ENCODE measurements at places on chromosomes 16 and 17.

DNA sequence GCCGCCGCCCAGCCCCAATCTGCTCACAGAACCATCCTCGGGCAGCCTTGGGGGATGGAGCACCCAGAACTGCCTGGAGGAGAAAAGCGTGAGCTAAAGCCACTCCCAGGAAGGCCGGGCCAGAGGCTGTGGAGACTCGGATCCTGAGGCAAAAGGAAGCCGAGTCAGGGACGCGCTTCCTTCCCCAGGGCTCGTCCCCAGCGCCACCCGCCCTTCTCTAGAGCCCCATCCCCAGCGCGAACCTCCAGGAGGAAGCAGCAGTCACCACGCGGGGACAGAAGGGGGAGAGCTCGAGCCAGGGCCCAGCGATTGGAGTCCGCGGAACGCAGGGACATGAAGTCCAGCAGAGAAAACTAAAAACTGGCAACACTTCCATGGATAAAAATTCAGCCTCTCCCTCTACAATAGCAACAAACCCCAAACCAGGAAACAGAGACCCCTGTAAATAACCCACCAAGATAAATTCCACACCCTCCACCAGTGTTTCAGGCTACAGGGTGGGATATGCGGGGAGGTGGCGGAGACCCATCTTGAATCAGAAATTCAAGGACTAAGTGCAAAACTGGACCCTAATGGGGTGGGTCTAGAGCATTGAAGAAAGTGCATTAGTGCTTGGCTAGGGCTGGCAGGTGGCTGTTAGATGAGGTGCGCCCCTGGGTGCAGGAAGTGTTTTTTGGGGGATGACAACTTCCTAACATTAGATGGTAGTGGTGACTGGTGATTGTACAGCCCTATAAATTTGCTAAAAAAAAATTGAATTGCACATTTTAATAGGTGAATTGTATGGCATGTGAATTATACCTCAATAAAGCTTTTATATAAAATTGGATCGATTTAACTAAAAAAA, 116.1 kb upstream of the METRNL start:
- DNase-seq, result peak; percentile 23

GRCh38 chr16:68238029-68238345, 2.1 kb upstream of the ESRP2 start:
- no peak for DNase-seq

DNA sequence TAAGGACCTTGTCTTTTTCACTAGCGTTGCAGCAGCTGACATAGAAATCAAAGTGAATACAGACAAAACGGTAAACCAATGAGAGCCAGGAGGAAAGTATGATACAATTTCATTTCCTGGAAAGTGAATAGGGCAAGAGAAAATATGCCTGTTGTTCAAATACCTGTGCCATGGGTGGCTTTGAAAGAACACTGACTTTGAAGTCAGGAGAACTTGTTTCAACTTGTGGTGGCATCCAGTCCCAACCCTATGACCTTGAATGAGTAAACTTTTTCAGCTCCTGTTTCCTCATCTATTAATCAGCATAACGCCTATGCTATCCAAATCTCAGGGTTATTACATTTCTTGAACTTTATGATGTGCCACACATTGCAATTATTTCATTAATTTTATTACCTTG, 173.7 kb upstream of the HS3ST3A1 start:
- no peak for DNase-seq

DNA sequence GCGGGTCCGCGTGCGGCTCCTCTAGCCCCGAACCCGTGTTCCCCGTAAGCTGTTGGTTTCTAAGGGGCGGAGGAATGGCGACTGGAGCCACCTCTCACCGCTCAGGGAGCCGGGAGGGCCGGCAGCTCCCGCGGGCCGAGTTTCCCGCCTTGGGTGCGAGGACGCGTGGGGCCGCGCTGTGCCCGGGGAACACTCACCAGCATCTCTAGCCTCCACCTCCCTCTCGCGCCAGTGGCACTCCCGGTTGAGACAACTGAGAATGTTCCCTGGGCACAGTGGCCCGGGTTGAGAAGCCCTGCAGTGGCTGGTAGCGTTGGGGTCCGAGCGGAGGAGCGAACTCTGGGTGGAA, 560 bp downstream of the TELO2 start:
- no peak for DNase-seq

DNA sequence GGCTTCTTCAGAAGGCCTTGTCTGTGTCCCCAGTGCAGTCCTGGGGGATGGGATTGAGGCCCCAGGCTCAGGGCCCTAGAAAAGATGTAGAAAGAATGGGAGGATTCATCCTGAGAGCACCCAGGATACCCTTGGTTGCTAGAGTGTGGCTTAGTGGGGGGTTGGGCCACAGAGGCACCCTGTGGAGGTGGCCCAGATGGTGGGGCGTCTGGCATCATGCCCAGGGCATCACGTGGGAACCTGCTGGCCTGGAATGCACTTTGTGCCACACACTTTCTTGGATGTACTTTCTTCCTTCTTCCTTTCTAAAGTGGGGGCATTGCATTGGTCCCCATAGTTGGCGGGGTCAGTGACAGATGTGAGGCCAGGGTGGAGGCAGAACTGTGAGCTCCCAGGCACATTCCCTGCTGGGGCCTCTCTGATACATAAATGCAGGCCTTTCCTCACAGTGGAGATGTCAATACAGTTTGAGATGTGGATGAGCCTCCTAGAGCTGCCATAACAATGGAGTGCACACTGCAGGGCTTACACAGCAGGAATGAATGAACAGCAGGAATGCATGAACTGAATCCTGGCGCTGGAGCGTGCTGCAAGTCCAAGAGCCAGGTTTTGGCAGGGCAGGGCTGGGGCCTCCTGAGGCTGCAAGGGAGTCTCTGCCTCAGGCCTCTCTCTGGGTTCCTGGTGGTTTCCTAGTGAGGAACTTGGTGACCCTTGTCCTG, 43.3 kb downstream of the MGAT5B start:
- DNase-seq, result peak; percentile 17

- no peak for DNase-seq
Measured at GRCh38 chr17:55351226-55351625, 70.4 kb downstream of the MMD start.

GRCh38 chr17:29760279-29761039, 137.7 kb upstream of the CORO6 start:
- DNase-seq, result peak; percentile 15

DNA sequence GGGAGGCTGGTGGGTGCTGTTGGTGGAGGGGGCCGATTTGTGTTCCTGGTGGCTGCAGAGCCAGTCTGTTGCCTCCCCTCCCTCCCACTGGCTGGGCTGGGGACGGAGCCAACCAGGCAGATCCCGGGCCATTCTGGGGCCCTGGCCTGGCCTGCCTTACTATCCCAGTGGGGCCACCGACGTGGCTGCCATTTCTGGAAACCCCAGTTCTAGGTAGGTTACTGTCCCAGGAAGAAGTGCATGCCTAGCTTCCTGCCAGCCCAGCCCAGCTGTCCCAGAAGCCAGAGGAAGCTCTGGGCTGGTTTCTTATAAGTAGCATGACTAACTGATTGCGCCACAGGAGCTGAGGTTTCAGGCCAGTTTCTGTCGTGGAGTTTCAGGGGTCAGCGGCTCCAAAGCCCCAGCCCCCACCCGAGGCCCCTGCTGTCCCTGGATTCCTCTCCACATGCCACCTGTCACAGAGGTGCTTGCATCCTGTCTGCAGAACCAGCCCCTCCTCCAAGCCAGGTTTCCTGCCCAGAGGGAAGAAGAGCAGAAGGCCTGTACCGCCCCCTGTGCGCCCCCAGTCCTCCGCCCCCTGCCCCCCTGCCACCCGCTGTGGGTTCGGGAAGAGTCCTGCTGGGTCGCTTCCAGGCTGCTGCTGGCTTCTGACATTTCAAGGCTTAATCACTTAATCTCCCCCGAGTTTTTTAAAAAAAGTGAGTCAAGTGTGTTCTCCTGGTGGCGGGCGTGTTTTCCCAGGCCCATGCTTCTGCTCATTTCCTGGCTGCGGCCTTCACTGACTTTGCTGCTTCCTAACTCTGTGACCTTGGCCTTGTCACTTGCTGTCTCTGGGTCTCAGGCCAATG, 13.2 kb downstream of the IL4R start:
- peak; percentile 48 for DNase-seq

DNA sequence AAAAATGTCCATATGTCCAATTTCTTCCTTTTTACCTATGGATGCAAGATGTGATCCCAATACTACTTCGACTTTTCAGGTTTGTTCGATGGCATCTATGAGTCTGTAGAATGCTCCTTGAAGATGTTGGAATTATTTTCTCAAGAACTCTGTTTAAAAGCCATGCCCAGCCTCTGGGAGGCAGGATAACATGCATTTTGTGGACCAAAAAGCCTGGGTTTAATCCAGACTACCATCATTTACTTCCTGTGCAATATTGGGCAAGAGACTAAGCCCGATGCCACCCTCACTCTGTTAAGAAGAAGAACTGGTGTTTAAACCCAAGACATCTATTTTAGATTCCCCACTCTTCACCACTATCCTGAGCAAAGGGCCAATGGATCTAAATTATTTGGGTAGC, 42.8 kb upstream of the SALL1 start:
- no peak for DNase-seq

- DNase-seq, result no peak
Measured at GRCh38 chr16:9428355-9429005, 337.0 kb downstream of the HAPSTR1 start.

DNA sequence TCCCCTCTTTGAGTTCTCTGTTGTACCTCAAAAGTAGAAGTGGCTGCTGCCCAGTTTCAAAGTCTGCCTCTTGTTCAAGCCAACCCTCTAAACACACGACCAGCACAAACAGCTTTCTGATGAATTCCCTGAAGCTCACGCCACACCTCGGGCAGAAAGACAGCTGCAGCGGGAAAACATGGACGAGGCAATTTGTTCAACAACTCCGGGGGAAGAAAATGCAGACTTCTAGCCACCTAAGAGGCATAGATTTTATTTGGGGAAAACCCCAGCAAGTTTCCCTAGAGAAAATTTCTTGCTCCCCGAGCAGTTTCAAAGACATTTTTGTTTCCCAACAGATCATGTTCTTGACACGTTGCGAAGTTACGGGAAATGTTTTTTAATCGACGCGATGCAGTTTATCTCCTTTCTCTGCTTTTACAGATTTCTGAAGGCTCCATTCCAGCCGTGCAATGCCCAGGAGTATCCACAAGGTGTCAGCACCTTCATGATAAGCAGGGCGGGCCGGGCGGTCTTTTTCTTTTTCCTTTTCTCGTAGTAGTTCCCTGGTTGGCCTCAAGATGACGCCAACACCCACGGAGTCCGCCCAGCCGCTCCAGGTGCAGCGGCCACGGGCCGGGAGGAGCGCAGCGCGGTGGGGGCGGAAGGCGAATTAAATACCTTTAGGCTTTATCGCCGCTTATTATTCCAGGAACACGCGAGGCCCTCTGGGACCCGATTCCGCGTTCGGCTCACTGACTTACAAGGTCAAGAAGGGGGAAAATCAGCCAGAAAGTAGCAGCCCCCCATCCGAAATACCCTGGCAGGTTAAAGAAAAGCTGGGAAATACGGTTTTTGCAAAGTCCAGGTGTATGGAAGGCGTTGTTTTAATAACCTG, 2.9 kb upstream of the FOXC2 start:
- DNase-seq, result peak; percentile 64

GRCh38 chr16:67258161-67258835, 9.5 kb downstream of the SLC9A5 start:
- DNase-seq, result no peak

GRCh38 chr17:8806253-8806925, 7.2 kb upstream of the MFSD6L start:
- no peak for DNase-seq

- no peak for DNase-seq
Measured at GRCh38 chr16:56542039-56542438, 22.2 kb upstream of the BBS2 start.

DNA sequence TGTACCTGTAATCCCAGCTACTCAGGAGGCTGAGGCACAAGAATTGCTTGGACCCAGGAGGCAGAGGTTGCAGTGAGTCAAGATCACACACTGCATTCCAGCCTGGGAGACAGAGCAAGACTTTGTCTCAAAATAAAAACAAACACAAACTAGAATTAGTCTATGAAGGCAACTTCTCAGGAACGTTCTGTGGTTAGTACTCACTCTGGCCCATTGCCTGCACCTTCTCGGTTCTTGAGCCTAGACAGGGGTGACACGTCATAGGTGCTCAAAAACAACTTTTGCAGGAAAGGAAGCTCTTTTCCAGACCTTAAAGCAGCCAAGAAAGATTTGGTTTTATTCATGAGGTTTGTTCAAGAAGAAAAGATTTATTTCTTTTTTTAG, 22.3 kb upstream of the CNOT1 start:
- DNase-seq, result no peak

DNA sequence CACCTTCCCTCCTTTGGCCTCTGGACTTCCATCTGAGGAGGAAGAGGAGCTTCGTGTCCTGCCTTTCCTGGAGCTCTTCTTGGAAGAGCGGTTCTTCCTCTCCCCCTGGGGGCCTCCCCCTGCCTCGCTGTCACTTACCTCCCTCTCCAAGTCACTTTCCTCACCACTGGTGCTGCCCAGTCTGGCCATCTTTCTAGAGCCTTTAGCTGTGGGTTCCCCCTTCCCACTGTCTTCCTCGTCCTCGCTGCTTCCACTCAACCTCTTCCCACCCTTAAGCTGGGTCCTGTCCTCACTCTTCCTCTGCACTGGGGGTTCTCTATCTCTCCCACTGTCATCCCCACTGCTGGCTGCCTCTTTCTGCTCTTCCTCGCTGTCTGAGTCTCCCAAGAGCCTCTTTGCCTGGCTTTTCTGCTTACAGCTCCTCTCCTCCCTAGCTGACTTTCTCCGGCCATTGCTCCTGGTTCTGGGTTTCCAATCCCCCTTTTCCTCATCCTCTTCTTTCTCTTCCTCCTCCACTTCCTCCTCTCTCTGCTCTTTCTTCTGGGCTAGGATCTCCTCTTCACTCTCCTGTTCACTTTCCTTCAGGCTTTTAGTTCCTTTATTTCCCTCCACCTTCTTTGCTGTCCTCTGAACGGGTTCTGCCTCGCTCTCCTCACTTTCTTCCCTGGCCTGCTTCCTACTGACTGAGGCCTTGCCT, 1.4 kb downstream of the HIRIP3 start:
- no peak for DNase-seq

GRCh38 chr17:7845359-7846062, 9.4 kb upstream of the TMEM88 start:
- no peak for DNase-seq

GRCh38 chr16:57128771-57129389, 36.5 kb downstream of the CPNE2 start:
- DNase-seq, result no peak

- no peak for DNase-seq
Measured at GRCh38 chr17:64356776-64357175, 33.9 kb downstream of the PECAM1 start.

DNA sequence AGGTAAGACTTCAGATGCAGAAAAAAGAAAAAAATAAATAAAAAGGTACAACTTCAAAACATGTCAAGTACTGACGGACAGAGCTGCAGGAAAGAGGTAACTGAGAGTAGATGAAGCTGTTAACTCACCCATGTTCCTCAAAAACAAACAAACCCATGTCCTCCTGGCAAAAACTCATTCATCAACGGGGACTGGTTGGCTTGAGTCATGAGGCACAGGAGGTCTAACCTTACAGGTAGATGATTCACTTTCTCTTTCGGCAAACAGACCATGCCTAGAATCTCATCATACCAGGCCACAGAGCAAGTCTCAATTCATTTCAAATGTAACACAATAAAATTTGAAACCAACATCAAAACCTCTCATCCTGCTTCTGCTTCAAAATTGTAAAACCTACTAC, 12.3 kb upstream of the FASN start:
- peak; percentile 29 for DNase-seq

GRCh38 chr17:79083191-79083971, 8.8 kb downstream of the ENGASE start:
- no peak for DNase-seq

Data from NCI-H510A treated with DMSO at 0.1 percent for 48 hours (cell line).